ENCODE measurements at places on chromosomes 3 and 15. TPM values are rescaled to one million over a fixed set of nuclear protein-coding genes. Genes with fewer than 3 reads are reported as not detected.

Gene WDR93
- 0.10 TPM for total RNA-seq

Gene XIRP1
- not detected for total RNA-seq

Gene MYZAP
- 14.4 TPM for total RNA-seq

Gene MCF2L2
- total RNA-seq, result 1.2 TPM

Gene SCN11A
- under 0.01 TPM for total RNA-seq

Gene PCCB
- total RNA-seq, result 47.4 TPM

Gene SAMMSON
- total RNA-seq, result not detected

Gene GUCA1C
- not detected for total RNA-seq

Gene CCDC14
- total RNA-seq, result 29.3 TPM

Gene SLC15A2
- 0.33 TPM for total RNA-seq

Data from vein endothelial cell (primary cell).